ENCODE measurements at places on chromosomes 12 and 14.

GRCh38 chr14:47919334-47919846 is 244.0 kb upstream of the MDGA2 start:
- no peak for DNase-seq

GRCh38 chr14:97978341-97978740 is 1181.2 kb downstream of the VRK1 start:
- peak; percentile 84 for DNase-seq

DNA sequence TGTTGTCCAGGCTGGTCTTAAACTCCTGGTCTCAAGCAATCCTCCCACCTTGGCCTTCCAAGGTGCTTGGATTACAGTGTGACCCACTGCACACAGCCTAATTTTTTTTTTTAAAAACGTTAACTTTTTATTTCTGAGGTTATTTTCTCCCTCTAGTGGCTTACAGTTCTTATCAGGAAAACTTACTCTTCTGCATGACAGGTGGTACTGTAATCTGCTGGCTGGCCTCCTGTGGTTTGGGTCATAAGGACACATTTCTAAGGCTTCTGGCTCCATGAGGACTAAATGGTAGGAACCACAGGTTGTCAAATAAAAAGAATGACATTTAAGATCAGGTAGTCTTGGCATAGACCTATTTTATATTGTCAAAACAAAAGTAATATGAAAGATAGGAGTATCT is 7.7 kb upstream of the NCKAP1L start:
- no peak for DNase-seq

DNA sequence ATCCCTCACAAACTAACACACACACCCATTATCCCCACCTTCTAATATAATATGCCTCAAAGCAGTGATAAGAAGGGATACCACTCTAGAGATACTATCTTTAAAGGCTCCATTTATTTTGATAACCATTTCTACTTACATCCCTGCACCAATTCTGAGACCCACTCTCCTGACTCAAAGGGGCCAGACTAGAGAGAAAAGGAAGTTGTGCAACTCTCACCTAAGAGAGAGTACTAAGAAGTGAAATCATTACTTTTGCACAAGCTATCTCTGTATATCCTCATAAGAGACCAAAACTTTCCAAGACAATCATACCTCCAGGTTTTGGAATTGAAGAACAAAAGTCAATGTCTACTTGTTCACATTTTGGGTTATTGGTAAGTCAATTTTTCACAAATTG is 45.4 kb upstream of the USP15 start:
- DNase-seq: no peak

DNA sequence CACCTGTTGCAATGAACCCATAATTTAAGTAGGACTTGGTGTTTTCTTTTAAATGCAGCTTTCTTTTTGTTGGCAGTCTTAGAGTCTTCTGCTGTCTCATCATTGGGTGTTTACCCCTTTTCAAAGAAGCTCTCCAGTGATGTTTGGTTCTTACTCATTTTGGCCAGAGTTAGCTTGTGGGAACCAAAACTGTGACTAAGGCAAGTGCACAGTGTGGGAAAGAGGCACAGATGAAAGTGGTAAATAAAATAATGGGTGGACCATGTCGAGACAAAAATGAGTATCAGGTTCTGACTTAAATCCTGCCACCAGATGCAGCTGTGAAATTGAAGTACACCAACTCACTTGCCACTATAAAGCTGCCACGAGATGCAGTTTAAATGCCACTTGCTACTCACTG is 615.4 kb upstream of the MIS18BP1 start:
- no peak for DNase-seq

- peak; percentile 98 for DNase-seq
Observed at GRCh38 chr12:62692884-62693283, 226.3 kb downstream of the MON2 start.

GRCh38 chr14:45819107-45819506 is 566.1 kb upstream of the MIS18BP1 start:
- no peak for DNase-seq

- peak; percentile 75 for DNase-seq
Observed at GRCh38 chr14:71472356-71473340, 459.6 kb upstream of the RGS6 start.

GRCh38 chr12:113232840-113233585 is 11.7 kb downstream of the TPCN1 start:
- DNase-seq: peak; percentile 32

GRCh38 chr12:15735837-15736615 is 53.2 kb downstream of the EPS8 start:
- DNase-seq: no peak

GRCh38 chr12:50984586-50985298 is 32.4 kb downstream of the HIGD1C start:
- DNase-seq: peak; percentile 53

DNA sequence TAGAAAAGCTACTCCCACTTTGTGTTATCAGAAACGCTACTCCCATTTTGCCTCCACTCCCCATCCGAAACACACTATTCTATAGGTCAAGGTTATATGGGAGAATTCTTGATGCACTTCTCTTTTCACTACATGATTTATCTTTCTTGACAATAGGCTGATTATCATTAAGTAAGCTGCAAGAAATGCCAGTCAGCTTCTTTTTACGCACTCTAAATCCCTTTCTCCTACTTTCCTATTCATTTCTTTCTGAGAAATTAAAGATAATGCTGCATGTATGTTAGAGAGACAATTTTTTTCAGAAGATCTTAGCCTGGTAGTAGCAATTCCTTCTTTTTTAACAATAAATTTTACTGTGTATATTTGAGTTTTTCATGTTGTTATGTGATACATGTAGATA is 41.0 kb upstream of the CCDC91 start:
- no peak for DNase-seq

DNA sequence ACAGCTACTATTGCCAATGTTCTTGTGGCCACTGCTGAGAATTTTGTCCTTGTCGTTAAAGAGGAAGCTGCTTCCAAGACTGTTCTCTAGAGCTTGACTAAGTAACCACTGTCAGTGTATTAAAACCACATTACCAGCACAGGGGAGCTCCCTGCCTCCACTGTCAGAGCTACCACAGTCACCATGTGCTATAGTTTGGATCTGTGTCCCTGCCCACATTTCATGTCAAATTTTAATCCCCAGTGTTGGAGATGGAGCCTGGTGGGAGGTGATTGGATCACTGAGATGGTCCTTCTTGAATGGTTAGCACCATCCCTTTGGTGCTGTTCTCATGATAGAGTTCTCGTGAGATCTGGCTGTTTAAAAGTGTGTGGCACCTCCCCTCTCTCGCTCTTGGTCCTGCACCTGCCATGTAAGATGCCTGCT is 23.2 kb upstream of the RAP1B start:
- no peak for DNase-seq

DNA sequence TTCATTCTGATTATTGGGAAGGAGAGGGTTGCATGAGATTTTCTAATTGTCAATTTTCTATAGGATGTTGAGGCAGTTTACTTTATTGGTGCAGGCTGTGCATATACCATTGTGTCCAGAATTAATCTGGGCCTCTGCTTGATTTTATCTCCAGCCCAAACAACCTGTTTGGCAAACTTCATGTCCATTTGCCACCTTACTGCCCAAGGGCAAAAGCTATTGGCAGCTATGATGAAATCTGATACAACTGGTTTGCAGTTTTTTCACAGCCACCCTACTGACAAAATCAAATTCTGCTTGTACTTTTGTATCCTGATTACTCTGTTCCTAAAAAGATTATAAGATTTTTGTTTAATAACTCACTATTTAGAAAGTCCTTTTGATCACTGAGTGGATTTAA is 789.2 kb upstream of the FBXO33 start:
- no peak for DNase-seq

- no peak for DNase-seq
Observed at GRCh38 chr12:38892087-38892786, 13.2 kb downstream of the CPNE8 start.

DNA sequence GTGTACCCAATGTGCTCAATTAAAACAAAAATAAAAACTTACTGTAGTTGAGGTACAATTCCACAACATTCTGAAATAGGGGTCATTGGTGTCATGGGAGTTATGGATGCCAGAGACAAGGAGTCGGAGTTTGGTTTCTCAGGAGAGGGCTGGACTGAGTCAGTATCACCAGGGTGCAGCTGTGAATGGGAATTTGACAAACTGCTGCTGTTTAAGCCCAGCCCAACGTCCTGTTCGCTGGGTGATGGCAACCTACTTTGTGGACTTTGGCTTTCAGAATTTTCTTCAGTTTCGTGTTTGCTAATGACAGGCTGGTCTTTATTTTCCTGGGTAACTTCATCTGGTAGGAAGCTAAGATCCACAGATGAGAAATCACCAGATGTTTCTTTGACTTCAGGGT is 3.9 kb downstream of the TBPL2 start:
- DNase-seq: no peak

DNA sequence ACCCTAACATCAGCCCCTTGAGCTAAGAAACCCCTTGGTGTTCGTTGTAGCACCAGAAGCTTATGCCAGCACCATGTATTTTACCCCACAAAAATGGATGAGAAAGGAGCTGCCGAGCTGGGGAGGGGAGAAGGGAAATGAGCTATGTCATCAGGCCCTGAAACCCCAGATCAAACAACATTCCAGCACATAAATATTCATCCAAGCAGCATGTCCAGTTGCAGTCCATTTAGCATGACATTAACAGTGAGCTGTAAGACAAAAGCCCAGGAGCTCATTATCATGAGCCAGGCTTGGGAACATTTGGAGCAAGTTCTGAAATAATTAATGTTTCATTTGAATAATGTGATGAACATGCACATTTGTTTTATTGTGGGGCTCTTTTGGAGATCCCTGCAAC is 630.1 kb upstream of the TMEM132C start:
- peak; percentile 44 for DNase-seq

DNA sequence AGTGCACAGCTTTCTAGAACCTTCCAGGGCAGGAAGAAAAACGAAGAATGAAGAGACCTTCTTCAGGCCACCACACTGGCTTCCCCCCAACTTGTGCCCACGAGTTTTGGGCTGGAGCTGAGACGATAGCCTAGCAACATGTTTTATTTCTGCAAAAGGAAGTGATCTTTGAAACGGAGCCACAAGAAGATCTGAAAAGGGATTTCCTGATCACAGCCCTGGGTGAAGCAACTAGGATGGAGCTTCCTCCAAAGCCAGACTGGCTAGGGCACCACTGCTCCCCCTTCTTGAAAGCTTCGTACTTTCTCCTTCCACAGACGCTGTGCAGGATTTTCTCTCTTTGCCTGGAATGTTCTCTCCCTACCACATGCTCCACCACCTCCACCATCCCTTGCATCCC is 418.3 kb downstream of the MED13L start:
- DNase-seq: no peak

- DNase-seq: no peak
Observed at GRCh38 chr14:54787261-54787660, 115.4 kb downstream of the GCH1 start.

GRCh38 chr12:65891987-65892481 is 67.8 kb downstream of the HMGA2 start:
- DNase-seq: peak; percentile 100

GRCh38 chr12:32419520-32419960 is 20.2 kb downstream of the FGD4 start:
- no peak for DNase-seq

- peak; percentile 27 for DNase-seq
Observed at GRCh38 chr12:112170376-112170775, 45.0 kb downstream of the TRAFD1 start.

DNA sequence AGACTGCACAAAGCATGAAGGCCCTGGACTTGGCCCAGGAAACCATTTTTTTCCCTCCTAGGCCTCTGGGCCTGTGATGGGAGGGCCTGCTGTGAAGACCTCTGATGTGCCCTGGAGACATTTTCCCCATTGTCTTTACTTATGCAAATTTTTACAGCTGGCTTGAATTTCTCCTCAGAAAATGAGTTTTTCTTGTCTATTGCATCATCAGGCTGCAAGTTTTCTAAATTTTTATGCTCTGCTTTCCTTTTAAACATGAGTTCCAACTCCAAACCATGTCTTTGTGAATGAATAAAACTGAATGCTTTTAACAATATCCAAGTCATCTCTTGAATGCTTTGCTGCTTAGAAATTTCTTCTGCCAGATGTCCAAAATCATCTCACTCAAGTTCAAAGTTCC is 43.7 kb upstream of the TRHDE start:
- no peak for DNase-seq

DNA sequence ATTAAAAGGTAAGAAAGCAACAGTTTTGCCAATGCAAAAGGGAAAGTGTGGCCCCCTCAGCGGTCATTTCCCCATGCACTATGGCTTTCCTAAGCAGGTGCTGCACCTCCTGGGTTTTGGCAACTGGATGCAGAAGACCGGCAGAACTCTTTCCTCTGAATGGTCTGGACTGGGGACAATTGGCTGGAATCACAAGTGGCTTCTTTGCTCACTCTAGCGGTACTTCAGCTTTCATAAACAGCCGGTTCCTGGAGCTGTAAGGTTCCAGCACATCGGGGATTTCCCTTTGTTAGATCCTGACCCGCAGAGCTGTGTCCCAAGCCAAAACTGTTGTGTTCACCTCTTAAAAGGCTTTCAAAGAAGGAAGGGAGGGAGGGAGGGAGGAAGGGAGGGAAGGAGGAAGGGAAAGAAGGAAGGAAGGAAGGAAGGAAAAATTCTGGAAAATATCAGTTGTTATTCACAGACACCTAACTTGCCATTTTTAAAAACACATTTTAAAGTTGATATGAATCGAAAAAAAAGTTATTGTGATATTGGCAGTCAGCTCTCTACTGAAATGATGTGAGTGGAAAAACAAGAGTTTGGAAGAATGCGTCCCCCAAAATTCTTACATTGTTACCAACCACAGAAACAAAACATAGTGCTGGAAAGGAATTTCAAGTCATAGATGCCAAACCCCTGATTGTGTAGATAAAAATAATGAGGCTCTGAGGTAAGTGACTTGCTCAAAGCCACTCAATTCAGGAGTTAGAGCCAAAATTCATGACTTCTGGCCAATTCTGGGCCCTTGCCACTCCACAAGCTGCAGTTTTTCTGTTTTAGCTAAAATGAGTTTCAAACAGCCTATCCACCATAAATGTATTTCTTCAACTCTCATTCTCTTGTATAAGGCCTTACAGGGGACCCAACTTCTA is 220.6 kb upstream of the HMGA2 start:
- peak; percentile 98 for DNase-seq

DNA sequence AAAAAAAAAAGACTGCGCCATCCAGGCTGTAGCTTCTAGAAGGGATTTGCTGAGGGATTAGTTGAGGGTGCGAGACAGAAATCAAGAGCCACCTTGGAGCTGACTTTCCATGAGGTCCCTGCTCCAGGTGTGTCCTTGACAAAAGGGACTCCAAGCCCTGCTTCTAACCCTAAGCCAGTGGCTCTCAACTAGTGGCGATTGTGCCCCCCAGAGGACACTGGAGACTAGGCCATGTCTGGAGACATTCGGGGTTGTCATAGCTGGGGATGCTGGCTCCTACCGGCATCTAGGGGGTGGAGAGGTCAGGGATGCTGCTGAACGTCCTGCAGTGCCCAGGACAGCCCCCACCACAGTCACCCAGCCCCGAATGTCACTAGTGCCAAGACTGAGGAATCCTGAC is 40.6 kb downstream of the SPRING1 start:
- DNase-seq: peak; percentile 35

- peak; percentile 74 for DNase-seq
Observed at GRCh38 chr12:118376089-118377020, at the start of gene SUDS3. TSS of gene SUDS3 (plus strand) at chr12:118376555. CDS start at chr12:118376692, 137 bp downstream.

Data from fibroblast of skin of right biceps (primary cell).